Bronchial epithelial cell (primary cell): ENCODE measurements at places on chromosomes 4 and X.

- no peak for DNase-seq
These were observed 39.8 kb downstream of the ZNF280C start for GRCh38 chrX:130228871-130229270.

DNA sequence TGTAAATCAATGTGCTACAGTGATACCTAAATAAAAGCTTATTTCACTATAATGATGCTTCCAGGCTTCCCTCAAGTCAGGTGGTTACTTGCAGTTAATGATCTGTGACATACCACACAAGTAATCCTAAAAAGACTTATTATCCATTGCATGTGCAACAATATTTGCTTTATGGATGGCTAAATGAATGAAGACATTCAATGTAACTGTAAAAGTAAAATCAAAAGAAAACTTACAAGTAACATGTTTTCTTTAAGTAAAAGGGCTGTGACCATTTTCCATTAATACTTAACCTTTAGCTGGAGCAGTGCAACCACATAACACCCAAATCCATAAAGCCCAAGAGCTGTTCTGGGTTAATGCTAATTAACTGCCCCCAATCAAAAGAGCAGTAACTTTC lies 42.6 kb downstream of the RAB28 start:
- DNase-seq: no peak

DNA sequence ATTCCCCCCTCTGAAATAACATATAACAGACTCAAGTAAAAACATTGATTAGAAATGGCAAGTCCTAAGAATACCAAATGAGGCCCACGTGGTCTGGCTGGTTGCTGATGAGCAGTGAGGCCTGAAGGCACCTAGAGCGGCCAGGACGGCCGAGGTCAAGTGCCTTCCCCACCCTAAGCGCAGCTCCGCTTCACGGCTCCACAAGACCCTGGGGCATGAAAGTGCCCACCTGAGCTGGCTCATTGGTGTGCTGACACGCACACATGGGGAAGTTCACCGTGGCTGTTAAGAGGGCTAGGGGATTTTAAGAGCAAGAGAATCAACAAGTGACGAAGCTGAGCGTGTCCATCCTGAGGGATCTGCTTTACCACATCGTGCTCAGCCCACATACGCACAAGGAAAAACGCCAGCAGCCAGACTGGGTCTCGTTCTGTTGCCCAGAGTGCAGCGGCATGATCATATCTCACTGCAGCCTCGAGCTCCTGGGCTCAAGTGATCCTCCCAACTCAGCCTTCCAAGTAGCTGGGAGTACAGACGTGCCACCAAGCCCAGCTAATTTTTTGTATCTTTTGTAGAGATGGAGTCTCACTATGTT lies 22.4 kb downstream of the DCTD start:
- DNase-seq: no peak

DNA sequence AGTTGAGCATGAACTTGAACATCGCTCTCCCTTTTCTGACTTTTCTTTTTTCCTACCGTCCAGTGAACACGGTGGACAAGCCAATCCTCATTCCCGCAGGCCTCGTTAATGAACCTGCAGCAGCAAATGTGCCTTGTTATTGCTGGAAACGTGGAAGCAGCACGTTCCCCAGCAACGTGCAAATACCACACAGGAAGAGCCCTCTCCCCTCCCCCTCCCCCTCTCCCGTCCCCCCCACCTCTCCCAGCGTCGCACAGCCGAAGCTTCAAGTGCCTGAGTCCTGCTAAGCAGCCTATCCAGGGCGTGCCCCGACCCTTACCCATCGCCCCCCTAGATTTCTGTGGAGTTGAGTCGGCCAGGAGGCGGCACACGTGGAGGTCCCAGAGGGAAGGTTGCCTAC lies 219.9 kb downstream of the BCOR start:
- DNase-seq: no peak

- DNase-seq: no peak
These were observed 53.4 kb downstream of the LDB2 start for GRCh38 chr4:16844816-16845586.

GRCh38 chr4:26858947-26859401 lies 1.7 kb upstream of the STIM2 start:
- peak; percentile 54 for DNase-seq

GRCh38 chrX:134948333-134949241 lies 42.2 kb upstream of the SMIM10 start:
- DNase-seq: peak; percentile 65

GRCh38 chrX:44802613-44803012 lies 41.2 kb upstream of the DUSP21 start:
- DNase-seq: no peak

GRCh38 chr4:71405791-71406190 lies 67.0 kb downstream of the SLC4A4 start:
- DNase-seq: no peak

DNA sequence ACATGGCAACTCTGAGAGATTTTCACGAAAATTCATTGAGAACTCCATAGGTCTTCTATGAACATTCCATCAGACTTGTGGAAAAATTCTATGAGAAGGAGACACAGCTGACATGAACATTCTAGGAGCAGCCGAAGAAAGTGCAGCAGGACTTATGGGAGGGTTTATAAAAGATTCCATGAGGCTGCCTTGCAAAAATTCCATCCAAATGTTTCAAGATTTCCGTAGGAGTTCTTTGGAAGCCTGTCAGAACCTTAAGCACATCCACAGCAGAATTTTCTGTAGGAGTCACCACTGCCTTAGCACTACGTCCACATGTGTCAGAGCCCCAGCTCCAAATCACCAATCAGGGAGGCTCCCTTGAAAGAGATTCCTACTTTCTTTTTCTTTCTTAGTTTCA lies 67.0 kb upstream of the MSX1 start:
- no peak for DNase-seq

- no peak for DNase-seq
These were observed 181.1 kb upstream of the HS3ST1 start for GRCh38 chr4:11609751-11610150.

- no peak for DNase-seq
These were observed at the start of gene PLXNA3 for GRCh38 chrX:154458116-154458953. Gene PLXNA3, plus strand, starts transcription at chrX:154458281. Its CDS starts 1,903 bp downstream, at chrX:154460184.

GRCh38 chr4:163343604-163344146 lies at the start of gene NPY5R:
Gene NPY5R, plus strand, starts transcription at chr4:163343892. Its CDS starts 6,382 bp downstream, at chr4:163350274.
- DNase-seq: no peak

GRCh38 chr4:124420166-124420695 lies 292.3 kb downstream of the ANKRD50 start:
- no peak for DNase-seq

DNA sequence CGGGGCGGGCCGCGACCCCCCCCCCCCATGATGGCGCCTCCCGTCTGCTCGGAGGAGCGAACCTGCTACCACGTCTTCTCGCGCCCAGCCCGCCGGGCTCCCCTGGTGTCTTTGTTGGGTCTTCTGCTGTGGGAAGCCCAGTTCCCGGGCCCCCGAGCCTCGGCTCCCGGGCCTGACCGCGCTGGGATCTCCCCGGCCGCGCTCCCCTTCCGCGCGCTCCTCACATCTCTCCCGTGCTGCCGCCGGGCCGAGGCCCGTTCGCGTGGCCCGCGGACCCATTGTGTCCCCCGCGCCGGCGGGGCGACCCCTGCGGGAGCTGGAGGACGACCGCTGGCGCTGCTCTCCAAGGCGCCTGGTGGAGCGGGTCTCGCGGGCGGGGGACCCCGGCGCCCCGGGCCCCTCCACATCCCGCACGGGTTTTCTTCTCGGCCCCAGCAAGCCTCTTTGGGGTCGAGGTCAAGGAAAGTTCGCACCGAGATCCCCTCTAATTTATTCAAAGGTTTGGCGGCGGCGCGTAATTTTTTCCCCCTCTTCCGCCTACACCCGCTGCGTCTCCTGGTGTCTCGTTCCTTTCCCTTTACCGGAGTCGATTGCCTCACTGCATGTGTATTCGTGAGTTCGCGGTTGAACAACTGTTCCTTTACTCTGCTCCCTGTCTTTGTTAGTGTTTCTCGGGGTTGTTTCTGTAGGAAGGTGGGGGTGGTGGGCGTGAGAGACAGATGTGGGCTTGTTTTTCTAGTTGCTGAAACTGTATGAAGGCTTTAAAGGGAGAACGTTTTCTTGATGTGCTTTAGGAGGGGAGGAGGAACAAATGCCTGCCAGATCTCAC lies 770 bp downstream of the SMAD1 start:
- DNase-seq: peak; percentile 65

DNA sequence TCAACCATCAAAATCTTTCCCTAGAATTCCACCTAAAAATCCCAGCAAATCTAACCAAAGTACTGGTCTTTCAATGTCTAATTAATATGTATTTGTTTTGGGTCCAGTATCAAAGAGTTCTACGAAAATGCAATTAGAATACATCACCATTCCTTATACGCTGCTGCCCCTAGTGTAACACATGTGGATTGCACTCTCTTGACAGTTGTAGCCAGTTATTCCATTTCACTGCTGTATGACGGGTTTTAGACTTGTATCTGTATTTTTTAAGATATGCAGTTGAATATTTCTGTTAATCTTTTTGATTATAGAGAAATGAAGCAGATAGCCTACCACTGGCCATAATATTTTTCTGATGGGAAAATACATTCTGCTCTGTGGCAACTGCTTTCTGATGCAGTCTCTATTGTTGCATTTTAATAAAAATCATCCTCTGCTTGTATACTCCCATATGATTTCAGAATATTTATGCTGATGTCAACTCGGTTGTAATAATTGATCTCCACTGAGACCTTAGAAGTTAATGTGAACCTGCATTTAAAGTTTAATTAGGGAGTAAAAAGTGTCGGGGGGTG lies 17.1 kb upstream of the PAGE2B start:
- DNase-seq: peak; percentile 23

GRCh38 chr4:186685767-186686183 lies 37.9 kb downstream of the FAT1 start:
- peak; percentile 87 for DNase-seq

GRCh38 chr4:148079961-148080360 lies 348.1 kb downstream of the ARHGAP10 start:
- no peak for DNase-seq

DNA sequence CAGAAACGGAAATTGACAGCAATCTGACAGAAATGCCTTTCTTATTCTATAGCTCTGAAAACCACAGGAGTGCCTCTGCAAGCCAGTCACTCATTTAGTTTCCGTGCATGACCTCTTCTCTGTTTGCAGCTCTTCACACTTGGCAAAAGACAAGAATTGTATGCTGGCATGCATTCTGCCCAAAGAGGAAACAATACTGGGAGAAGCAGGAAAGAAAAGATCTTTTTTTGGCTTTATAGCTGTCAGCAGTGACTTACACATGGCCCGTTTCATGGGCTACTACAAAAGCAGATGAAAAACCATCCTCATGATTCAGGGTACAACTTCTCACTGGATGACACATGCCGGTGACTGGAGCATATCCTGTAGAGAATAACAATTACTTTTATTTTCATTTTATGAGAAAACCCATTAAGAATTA lies 249.4 kb downstream of the ADAMTS3 start:
- DNase-seq: peak; percentile 86

- DNase-seq: no peak
These were observed 138.9 kb upstream of the LNX1 start for GRCh38 chr4:53730031-53730805.

DNA sequence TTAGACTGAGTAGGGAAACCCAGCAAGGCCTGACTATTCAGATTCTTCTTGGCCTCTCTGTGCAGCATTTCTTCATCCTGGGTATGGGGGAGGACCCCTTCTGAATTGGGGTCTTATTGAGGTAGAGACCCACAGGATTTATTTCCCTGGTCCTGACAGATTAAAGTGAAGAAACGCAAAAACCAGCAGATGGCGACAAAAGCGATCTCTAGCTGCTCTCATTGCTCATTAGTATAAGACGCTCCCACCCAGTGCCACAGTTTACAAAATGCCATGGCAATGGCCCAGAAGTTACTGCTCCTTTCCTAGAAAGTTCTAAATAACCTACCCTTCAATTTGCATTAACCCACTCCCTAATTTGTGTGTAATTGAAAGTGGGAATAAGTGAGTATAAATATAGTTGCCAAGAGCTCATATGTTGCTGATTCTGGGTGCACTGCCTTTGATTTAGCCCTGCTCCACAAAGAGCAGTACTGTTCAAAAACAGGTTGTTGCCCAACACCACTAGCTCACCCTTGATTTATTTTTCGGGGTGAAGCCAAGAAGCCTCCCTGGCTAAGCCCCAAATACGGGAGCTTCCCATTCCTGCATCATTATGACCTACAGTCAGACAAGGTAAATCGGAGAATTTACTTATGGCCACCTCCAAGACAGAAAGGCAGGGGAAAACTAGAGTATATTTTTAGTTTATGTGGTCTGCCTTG lies 3.7 kb upstream of the BEX4 start:
- DNase-seq: peak; percentile 43

GRCh38 chrX:15200871-15201270 lies 69.0 kb downstream of the ASB9 start:
- DNase-seq: no peak

DNA sequence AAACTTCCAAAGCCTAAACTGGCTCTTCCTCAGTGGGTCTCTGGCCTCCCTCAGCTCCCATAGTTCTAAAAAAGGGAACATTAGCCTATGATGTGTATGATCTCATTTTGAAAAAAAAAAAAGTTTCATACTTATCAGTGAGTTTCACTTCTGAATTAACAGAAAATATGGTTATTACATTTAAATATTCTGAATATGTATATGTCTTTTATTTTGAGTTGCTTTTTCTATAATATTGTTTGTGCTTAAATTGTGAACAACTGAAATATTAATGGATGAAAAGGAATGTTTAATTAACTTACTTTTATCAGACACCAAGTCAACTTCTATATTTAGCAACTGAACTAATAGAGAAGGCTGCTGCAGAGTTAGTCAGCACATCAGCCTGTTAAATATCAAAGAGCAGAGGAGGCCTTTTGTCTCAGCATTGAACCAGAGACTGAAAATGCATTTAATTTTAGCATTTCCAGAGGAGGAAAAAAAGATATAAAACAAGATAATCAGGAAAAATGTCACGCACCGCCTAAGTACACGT lies 20.4 kb upstream of the FHL1 start:
- DNase-seq: peak; percentile 18

GRCh38 chr4:147582386-147583060 lies 34.7 kb upstream of the TMEM184C start:
- peak; percentile 97 for DNase-seq

DNA sequence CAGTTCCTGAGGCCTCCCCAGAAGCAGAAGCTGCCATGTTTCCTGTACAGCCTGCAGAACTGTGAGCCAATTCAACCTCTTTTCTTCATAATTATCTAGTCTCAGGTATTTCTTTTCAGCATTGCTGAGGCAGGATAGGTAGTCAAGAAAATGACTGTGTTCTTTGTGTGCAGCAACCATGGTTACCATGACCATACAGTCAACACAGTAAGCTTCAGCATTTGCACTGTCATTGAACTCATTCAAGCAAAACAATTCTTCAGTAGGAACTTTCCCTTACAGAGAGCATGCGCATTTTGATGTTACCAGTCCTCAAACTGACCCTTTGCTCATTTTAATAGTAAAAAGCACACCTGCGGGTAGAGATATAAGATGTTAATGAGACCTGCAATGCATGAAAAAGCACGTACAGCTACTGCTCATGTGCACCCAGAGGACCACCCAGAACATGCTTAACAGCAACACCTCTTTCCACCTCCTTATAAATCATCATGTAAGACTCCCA lies 180.8 kb downstream of the PRKX start:
- peak; percentile 1 for DNase-seq
